ENCODE measurements at places on chromosomes 12 and 14.

DNA sequence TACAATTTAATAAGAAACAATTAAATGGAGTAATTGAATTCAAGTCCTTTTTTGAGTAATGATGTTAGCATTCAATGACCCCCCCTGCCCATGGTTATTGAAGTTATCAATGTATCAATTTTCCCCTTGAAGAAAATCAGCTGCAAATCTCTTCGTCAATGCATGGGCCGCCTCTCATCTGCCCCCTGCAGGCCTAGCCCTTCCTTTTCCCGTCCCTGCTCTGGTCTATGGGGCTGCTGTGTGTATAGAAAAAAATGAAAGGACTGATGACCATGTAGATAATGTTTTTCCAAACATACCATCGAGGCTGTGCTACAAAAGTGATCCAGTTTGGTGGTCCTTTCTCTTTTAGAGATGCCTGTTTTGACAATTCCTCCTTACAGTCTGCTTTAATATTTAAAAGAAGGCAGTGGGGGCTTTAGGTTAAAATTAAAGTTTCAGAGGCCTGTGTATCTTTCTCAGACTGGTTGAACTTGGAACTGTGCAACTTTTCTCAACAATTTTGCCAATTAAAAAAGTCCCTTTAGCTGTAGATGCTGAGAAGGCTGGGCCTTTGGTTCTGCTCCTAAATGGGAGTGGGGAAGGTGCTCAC, 98.4 kb downstream of the APAF1 start:
- DNase-seq = no peak

GRCh38 chr12:50151047-50151687, 16.0 kb downstream of the CERS5 start:
- DNase-seq = no peak

DNA sequence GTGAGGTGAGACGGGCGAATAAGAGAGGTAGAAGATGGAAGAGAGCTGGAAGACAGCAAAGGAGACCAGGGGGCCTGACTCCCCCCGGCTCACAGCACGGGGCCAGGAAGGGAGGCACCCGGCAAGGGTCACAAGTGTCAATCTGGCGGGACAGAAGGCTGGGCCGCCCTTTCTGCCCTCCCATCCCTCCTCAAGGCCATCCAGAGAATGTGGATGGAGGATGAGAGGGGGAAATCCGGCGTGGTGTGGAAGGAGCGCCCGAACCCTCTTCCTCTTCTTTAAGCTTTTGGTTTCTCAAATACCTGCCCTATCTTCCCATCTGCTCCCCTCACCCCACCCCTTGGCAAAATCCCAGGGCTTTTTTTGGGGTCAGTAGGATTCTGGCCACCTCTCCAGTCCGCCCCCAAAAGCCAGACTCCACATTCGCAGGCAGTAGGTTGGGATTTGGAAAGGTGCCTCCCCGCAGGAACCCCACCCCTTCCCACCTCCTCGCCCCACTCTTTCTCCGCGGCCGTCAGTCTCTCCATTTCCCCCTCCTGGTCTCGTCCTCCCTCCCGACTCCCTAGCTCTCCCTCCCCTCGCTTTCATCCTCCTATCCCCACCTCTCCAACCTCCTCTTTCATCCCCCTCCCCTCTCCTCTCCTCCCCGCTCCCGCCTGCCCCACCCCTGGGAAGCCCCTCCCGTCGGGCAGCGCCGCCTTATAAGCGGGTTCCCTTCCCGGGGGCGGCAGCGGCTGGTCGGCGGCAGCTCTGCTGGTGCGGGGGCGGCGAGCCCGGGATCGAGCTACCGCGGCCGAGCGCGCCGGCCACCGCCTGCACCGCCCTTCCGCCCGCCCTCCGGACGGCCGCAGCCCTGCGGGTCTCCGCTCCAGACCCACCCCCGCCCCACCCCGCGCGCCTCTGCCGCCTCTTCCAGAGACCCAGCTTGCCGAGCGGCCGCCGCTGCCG, at the start of gene PTMS:
Gene PTMS (plus strand): TSS at position 730 of the 948 bp plus-strand sequence. CDS start 343 bp downstream, outside the sequence.
- DNase-seq = no peak

GRCh38 chr12:121748571-121749265, 36.2 kb downstream of the TMEM120B start:
- no peak for DNase-seq

DNA sequence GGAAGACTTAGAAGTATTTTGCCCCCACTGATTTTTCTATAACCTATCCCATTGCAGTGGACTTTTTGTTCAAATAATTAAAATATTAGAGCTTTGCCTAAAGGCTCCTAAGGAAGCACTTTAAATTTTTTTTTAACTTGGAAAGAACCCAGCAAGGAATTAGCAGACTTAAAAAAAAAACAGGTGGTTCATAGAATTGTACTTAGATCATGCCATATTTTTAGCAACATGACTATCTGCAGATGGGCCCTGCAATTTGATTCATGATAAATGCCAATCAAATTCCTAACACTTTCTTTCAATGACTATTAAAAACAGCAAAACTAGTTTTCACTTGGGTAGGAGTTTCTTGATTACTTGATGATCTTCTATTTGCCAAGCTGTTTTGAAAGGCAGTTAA, 11.5 kb downstream of the ADAMTS20 start:
- DNase-seq = no peak

DNA sequence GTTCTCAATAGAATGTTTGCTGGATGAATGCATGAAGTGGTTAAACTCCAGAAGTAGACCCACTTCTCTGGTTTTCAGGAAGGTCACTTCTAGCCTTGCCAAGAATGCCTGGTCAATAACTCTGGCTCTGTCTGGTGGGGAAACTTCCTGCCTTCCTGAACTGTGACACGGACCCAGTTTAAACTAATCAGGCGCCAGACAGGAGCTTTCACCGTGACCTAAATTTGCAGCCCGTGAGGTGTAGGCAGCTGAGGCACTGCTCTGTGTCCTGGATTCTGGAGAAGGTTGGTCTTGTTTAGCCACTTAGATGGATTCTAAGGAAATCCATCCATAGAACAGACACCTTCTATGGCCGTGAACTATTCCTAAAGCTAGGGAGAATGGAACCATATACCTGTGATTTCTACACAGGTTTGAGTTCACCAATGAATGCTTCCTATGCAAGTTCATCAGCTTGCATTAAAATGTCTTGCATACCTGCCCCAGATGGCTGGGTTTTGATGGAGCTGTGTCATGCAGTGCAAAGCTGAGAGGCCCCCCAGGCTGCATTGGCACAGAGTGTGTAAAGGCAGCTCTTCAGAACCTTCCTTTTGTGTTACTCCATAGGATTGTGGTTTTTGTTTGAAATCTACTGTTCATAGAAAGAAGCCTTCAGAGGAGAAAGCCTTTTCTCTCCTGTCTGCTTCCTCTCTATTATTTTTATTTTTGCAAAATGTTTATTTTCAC, 4.4 kb downstream of the CHST11 start:
- no peak for DNase-seq

GRCh38 chr12:99810718-99811593, 163.4 kb downstream of the GARIN6 start:
- no peak for DNase-seq

GRCh38 chr12:5807090-5807414, 138.0 kb downstream of the ANO2 start:
- no peak for DNase-seq

- DNase-seq = no peak
Measured at GRCh38 chr12:44358636-44359035, 517.5 kb downstream of the NELL2 start.

GRCh38 chr14:48586099-48586498, 910.7 kb upstream of the MDGA2 start:
- DNase-seq = no peak

- DNase-seq = no peak
Measured at GRCh38 chr14:91170504-91171121, 56.7 kb downstream of the DGLUCY start.

DNA sequence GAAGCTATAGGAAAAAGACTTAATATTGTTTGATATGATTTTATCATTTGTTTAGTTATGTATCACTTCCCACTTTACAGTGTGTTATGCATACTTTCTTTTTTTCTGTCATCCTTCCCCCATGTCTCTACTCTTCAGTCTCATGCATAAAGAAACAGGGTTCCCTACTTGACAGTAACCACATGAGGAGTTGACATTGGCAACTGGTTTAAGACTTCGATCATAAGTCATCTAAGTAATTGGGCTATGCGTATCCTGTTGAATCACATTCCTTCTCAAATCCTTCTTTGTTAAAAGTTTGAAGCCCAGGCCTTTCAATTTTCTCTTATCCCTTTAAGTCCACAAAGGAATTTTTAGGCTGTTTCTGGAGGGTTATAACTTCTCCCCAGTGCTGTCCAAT, 358.7 kb downstream of the RAD51B start:
- DNase-seq = no peak

Measured in stimulated activated CD8-positive, alpha-beta memory T cell treated with anti-CD3 and anti-CD28 coated beads, Interleukin-15, amount 100 ng/mL, for 4 hours (primary cell).